Activated naive CD4-positive, alpha-beta T cell treated with Interleukin-2 at 50 U/mL for 16 hours (primary cell): ENCODE measurements at places on chromosomes 1 and 21.
A peak's percentile ranks its signal among the peaks of the same experiment; 100 is the strongest.

- DNase-seq, result no peak
Measured at GRCh38 chr1:69321311-69321710, 246.4 kb upstream of the LRRC7 start.

DNA sequence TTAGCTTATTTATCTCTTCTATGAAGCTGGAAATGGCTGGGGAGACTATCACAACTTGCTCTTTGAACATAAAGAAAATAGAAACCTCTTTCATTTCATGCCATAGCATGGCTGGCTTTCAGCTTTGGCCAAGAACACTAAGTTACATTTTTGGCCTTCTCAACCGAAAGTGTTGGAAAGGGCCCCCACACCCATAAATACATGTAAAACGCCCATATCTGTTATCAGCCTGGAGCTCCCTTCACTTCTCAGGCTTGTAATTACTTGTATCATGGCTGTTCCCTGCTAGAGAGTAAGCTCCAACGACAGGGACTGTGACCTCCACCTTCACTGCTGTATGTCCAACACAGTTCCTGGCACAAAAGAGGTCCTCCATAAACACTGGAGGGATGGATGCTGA, 12.7 kb upstream of the EIF4G3 start:
- DNase-seq, result no peak

- DNase-seq, result no peak
Measured at GRCh38 chr1:55049271-55049913, 10.0 kb downstream of the PCSK9 start.

- DNase-seq, result no peak
Measured at GRCh38 chr1:1626207-1627141, 5.5 kb upstream of the MMP23B start.

DNA sequence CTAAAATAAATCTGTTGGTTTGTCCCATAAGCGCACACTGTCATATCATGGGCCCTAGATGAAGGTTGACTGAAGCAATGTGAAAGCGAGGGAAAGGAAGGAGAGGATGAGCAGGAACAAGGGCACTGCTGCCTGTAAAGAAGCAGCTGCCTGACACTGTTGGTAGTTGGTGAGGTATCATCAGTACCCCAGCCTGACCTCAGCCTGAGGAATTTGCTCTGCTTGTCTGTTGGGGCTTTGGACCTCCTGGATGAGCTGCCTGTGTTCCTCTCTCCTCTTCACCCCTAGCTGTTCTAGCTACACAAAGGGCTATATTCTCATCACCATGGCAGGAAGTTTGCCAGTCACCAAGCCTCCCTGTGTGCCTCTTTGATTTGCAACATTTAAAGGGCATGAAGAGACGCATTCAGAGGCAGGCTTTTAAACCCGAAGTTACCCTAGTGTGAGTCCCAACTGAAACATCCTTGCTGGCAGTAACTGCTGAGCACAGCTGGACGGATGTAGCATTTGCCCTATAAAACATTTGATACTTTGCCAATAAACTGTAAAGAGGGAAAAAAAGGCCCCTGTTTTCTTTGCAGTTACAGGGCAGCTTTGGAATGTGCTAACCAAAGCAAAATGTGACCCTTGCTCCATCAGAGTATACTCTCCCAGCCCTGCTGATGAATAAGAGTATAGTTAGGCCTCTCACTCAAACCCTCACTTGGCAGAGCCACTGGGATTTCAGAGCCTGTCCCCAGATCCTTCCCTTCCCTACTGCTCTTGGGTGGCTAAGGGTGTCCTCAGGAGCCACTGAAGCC, 22.2 kb upstream of the SPATA6 start:
- DNase-seq, result no peak

DNA sequence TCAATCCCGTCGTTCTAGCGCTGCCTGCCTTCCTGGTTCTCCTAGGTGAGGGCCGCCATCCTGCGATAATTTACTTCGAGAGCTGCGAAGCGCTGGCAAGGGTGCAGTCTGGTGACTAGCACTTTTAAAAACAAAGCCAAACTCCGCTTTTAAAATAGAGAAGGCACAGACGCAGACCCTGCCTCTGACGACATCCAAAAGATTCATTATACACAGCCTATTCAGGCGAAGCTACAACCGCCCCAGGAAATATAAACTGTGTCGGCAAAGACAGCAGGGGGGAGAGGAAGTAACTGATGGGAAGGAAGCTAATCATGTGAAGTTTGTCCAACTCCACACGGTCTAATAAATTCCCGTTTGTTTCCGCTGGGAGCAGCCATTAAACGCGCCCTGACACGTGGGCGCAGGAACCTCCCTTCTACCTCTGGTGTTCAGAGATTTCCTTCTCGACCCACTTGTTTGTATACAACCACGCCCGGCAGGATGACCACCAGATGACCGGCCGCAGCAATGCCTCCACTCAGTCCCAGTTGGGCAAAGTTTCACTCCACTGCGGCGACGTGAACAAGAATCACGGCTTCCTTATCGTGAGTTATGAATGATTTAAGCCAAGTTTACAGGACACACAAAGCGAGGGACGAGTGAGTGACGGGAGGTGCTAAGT, 1.3 kb downstream of the GNG12 start:
- peak; percentile 2 for DNase-seq

GRCh38 chr1:111738436-111739193, 580 bp downstream of the INKA2 start:
- peak; percentile 37 for DNase-seq

GRCh38 chr1:240967070-240967724, 355.2 kb upstream of the GREM2 start:
- no peak for DNase-seq

DNA sequence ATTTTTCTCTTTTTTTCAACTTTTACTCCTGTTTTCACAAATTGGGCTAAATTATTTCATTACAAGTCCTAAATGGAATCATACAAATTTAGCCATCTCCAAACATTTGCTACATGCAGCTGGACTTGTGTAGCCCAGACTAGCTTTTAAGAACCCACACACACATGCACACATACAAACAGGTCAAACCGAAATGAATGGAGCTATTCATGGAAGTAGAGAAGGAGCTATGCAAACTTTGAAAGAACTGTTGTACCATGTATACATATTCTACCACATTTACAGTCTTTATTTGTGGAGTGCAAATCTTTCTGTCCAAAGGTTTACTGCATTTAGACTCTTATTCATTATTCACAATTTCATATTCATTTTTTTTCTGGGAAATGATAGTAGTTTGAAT, 189.1 kb upstream of the RNPC3 start:
- no peak for DNase-seq

GRCh38 chr1:197619008-197619640, 156.2 kb downstream of the DENND1B start:
- no peak for DNase-seq

- no peak for DNase-seq
Measured at GRCh38 chr1:161933592-161934588, 89.8 kb downstream of the OLFML2B start.

GRCh38 chr1:157562515-157562914, 10.2 kb upstream of the FCRL5 start:
- no peak for DNase-seq

DNA sequence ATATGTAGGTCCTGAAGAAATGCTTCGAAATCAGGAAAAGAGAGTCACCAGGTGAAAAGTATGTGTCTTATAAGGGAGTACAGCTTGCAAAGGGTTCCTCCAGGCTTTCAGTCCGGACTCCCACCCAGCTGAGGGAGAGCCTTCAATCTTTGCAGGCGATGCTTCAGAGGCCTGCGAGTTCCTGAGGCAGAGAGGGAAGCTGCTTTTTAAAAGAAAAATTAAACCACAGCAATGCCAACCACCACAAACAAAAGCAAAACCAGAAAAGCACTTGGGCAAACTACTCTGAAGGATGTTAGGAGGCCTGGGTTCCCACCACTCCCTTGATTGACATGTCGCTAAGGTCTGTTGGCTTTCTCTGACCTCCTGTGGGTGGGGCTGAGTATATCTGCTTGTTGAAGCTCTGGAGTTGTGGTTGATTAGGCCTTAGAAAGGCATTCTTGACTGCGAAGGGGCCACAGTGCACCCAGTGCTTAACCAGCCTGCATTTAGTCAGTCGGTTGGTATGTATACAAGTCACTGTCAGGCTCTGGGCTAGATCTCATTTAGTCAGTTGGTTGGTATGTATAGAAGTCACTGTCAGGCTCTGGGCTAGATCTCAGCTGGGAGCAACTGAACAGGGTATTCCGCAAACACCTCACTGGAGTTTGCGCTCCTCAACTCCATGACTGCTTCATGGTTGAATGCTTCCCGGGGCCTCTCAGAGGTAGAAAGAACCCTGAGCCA, 1.2 kb downstream of the NIPAL3 start:
- DNase-seq, result peak; percentile 46

DNA sequence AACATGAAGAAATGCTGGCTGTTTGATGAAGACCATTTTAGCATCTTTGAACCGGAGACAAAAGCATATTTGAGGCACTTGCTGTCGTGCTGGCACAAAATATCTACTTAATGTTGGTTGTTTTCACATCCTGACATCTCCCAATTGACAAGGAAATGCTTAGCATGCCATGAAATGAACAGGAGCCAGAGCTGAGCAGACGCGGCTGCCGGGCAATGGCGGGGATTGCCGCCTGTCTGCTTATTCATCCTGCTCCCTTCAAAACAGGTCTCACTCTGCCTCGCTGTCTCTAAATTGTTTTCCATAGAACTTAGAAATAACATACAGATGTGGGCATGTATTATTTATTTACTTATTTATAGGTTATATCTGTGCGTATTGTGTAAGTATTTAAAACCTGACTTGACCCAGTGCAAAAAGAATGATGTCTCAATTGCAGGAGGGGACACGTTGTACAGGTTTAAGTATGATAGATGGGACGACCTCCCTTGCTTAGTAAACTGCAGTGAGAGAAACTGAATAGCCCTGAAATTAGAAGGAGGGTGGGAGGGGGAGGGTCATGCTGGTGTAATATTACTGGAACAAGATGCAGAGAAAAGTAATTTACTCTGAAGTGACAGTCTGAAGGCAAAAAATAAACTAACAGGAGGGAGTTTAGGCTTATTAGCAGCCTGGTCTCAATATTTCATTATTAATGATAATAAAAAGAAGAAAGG, 590.4 kb upstream of the PLXNA2 start:
- DNase-seq, result no peak

DNA sequence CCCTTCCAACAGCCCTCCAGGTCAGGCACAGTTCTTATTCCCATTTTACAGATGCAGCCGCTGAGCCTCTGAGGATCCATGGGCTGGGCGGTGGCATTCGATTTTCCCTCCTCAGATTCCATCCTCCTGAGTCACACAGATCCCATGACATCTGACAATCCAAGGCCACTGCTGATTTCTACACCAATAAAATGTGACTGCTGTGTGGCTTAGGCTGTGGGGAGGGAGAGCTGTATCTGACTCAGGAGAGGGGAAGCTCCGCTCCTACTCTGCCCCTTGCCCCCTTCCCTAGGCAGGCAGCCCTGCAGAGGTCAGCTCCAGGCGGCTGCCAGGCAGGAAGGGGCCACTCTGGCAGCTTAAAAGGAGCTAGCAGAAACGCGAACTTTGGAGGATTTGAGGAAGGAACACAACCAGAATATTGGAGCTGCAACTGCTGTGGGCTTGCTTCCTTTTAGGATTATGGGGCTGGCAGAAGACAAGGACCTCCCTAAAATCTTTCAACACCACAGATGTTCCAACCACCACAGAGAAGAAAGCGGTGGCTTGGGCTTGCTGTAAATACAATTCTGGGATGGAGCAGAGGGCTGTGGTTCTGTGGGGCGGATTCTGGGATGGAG, 50.0 kb downstream of the MRPL37 start:
- DNase-seq, result no peak

DNA sequence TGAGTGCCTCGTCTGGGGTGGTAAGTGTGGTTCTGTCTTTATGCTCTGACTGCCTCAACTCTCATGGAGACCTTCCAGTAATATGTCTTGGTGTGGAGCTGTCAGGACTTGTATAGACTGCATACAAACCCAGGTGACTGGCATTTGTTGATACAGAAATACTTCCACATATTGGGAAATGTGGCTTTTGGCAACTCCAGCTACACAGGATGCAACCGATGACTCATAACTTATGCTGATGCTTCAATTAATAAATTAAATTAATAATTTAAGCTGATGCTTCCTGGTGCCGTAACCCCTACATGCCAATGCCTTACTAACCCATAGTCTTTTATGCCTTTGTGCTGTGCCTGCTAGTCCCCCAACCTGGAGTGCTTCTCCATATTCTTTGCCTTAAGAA, 72.3 kb upstream of the ARTN start:
- DNase-seq, result no peak

DNA sequence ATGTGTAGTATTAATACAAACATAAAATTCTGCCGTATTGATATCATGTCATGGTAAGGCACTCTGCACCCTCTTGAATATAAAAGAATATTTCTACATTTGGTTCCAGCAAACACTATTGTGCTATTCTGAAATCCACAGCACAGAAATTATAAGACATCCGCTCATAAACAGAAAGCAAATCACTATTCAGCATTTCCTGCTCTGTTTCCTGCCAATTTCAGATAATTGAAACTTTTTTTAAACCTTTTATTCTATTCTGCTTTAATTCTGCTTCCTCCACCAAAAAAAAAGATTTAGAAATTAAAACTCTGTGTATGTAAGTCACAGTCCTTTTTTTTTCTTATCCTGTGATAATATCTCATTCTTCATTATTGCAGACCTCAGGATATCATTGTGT, 39.6 kb upstream of the PLEKHO1 start:
- DNase-seq, result no peak

- no peak for DNase-seq
Measured at GRCh38 chr1:180964595-180964994, 51.9 kb downstream of the KIAA1614 start.

- DNase-seq, result no peak
Measured at GRCh38 chr1:181111559-181111958, 23.1 kb downstream of the IER5 start.

DNA sequence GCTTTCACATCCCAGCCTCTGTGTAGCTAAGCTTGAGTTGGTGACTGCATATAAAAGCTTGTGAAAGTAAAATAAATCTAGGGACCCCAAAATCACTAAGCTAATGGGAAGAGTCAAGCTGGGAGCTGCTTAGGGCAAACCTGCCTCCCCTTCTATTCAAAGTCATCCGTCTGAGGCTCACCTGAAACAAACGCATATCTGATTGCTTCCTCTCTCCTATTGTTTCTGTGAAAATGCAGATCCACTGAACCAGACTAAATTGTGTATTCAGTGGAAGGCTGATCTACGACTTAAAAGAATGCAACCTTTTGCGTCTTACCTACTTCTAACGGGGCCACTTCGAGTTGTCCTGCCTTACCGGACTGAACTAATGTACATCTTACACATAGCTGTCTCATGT, 70.3 kb downstream of the LTN1 start:
- no peak for DNase-seq

DNA sequence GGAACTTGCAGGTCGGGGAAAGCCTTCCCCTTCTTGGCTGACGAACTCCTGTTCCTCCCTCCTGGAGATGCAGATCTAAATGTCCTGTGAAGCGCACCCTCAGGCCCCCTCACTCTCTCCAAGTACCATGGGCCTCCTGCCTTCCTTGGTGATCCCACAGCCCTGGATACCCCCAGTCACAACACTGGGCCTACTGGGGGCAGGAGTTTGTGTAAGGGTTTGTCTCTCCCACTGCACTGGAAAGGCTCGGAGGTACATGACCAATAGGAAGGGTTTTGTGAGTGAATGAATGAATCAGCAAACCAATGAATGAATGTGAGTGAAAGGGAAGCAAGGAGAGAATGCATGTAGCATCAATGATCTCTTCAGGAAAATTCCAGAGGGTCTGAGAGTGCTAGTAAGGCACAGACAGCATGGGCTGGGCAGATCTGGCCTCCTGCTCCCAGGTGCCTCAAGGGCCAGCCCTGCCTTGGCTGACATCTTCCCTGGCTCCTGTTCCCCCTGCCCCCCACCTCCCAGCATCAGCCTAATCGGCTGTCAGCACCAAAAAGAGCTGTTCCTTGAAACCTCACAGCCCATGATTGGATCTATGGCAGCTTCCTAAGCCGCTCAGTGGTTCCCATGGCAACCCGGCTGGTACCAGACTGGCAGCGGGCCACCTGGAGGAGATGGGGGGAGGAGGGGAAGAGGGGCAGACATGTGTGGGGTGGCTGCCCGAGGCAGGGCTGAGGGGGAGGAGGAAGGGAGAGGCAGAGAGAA, 95.8 kb downstream of the VWA5B1 start:
- DNase-seq, result no peak
